NAMALWA (cell line): ENCODE measurements at places on chromosomes 12 and 14.

DNA sequence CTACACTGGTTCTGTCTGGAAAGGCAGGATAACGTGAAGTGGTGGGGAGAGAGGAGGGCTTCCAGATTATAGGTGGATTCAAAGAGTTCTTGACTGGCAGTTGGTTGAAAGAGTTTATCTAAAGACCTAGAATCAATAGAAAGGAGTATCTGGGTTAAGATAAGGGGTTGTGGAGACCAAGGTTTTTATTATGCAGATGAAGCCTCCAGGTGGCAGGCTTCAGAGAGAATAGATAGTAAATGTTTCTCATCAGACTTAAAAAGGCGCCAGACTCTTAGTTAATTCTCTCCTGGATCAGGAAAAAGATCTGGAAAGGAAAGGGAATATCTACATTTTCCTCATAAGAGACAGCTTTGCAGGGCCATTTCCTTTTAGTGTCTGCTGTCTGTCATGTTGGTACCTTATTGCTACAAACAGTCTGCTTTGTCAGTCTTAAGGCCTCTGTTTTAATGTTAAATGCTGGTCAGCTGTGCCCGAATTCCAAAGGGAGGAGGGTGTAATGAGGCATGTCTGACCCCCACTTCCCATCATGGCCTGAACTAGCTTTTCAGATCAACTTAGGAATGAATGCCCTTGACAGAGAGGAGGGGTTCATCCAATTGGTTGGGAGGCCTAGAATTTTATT lies 401.3 kb downstream of the FUT8 start:
- no peak for DNase-seq

DNA sequence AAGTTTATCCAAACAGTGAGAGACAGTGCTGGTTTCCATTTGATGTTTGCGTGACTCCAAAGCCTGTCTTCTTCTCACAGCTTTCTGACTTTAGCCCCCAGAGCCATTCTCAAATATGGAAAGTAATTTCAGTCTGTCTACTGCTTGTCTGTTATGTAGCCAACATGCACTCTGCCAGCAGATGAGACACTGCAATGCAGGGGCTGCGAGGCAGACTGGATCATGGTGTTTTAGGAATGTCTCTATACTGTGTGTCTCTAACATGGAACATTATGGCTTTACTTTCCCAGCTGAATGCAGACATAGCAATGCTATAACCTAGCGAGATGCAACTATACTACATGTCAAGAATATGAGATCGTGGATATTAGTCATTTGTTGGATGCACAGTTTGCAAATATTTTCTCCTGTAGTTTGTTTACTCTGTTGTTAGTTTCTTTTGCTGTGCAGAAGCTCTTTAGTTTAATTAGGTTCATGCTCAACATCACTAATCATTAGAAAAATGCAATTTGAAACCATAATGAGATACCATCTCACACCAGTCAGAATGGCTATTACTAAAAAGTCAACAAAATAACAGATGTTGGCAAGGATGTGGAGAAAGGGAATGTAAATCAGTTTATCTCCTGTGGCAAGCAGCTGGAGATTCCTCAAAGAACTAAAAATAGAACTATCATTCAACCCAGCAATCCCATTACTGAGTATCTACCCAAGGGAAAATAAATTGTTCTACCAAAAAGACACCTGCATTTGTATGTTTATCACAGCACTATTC lies 235.8 kb upstream of the TMTC1 start:
- no peak for DNase-seq

DNA sequence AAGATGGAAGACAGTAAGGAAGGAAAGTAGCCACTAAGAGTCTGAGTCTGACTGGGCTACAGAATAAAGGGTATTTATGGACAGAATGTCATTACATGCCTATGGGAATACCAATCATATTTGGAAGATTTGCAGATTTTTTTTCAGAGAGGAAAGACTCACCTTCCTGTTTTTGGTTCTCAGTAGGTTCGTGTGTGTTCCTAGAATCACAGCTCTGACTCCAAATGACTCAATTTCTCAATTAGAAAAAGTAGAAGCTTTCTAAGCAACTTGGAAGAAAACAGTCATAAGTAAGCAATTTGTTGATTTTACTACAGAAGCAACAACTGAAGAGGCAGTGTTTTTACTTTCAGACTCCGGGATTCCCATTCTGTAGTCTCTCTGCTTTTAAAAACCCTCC lies 15.4 kb upstream of the PAPLN start:
- no peak for DNase-seq

DNA sequence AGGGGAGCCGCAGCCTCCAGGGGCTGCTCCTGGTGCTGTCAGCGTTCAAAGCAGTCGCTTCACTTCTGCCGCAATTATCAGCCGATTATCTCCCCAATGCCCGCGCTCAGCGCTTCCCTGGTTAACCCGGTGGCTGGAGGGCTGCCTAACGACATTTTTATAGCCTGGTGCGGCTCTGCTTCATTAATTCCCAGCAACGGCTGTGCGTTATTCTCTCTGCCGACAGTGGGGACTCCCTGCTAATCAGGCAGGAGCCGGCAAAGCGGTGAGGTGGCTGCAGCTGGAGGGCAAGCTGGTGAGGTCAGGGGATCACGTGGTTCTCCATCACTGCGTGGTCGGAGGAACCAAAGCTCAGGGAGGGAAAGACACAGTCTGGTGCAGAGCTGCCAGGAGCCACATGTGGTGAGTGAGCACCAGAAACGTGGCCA lies 62.9 kb downstream of the GLRX5 start:
- DNase-seq, result peak; percentile 59

DNA sequence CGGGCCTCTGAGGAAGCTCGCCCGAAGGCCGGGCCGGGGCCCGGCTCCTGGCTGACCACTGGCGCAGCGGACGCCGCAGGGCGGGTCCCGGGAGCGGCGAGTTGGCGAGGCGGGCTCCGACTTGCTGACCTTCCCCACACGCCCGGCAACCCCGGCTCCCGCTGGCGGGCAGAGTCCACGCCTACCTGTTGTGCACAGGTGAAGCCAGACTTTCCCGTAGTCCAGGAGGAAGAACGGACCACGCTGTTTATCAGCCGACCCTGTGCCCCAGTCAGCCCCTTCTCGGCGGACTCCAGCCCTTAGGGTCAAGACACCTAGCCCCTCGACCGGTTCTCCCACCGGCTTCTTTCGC lies 407 bp downstream of the HEATR5A start:
- no peak for DNase-seq

- DNase-seq, result no peak
Observed at GRCh38 chr12:131074221-131075083, 120.7 kb downstream of the ADGRD1 start.

DNA sequence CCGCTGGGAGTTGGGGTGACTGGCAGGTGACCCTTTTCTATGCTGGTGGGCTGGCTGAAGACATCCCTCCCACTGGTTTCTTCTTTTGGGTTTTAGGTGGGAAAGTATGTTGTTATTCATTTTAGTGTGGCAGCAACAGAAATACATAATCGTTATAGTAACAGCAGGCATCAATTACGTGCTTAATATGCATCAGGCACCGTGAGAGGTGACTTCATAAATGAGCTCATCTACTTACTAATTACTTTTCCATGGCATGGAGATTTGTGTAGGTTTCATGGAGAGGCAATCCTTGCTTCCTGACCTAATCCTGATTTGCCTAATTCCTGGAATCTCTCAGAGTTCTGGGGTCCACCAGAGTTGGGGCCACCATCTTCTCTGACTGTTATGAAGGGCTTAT lies 13.4 kb upstream of the CELA1 start:
- no peak for DNase-seq

GRCh38 chr12:3646561-3647241 lies 106.2 kb downstream of the CRACR2A start:
- no peak for DNase-seq

GRCh38 chr12:114847441-114848035 lies 163.6 kb upstream of the TBX3 start:
- no peak for DNase-seq

GRCh38 chr14:81390696-81391095 lies 9.4 kb downstream of the STON2 start:
- DNase-seq, result no peak

GRCh38 chr12:109777544-109777943 lies 55.7 kb downstream of the TRPV4 start:
- peak; percentile 92 for DNase-seq

DNA sequence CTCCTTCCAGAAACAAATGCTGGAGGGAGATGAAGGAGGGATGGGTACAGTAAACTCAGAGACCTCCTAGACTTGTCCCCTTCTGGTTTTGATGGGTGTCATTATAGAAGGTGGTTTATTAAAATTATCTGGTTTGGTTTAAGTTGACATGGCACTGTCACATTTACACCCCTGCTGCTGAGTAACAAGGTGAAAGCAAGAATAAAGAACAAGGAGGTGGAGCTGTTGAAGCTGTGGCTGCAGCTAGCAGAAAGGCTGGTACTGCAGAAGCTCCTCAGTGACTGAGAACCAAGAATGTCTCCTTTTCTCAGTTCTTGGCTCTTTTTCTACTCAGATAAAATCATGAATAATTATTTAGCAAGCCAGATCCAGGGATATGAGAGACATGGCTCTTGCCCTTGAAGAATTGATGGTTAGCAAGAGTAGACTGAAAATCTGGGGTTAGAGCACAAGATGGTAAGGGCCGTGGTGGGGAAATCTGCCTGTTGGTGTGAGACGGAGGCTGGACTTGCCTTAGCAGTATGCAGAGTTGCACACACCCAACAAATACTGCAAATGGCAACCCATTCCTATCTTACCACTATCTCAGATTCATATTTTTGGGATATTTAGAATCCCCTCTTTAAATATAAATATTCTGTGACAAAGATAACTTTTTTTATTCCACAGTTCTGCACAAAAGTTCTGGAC lies at the start of gene GZMH:
GZMH (minus strand) TSS at position 31 of the 690 bp plus-strand sequence. CDS start 72 bp downstream, outside the sequence.
- no peak for DNase-seq

- DNase-seq, result no peak
Observed at GRCh38 chr12:102917026-102917787, at the start of gene PAH. TSS of gene PAH (minus strand) at chr12:102917244. CDS start at chr12:102917130, 114 bp downstream.

- DNase-seq, result no peak
Observed at GRCh38 chr14:29220566-29220965, 454.0 kb downstream of the FOXG1 start.

DNA sequence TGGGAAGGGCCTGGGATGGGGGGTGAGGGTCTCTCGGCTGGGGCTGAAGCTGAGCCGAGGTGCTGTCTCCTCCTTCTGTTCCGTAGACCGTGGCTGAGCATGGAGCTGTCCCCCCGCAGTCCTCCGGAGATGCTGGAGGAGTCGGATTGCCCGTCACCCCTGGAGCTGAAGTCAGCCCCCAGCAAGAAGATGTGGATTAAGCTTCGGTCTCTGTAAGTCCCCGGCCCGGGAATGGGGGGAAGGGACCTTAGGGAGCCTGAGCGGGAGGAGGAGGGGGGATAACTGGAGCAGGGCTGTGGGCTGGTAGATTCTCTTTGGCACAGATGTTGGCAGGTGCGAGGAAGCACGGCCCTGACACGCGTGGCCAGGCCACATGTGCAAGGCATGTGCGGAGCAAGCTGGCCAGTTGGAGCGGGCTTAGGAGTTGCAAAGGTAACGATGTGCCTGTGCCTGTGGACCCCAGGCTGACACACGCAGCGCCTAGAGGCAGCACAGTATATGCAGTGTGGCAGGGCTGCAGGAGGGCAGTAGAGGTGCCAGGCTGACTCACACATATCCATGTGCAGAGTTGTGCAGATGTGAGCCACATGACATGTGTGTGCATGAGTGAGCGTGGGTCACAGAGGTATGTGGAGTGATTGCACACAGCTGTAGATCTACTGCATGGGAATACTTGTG lies 512 bp downstream of the PDE1B start:
- DNase-seq, result peak; percentile 11

DNA sequence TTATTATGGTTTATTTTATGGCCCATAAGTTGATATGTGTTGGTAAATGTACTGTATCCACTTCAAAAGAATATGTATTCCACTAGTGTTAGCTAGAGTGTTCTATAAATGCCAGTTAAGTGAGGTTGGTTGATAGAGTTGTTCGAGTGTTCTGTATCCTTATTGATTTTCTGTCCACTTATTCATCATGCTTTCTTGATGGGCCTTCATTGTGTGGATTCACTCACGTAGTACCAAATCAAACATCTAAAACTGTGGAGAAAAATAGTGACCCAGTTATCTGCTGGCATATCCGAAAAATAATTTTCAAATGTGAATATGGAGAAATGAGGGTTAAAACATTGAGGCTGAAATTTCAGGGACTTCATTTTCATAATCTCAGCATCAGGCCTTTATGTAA lies 230.4 kb downstream of the TRHDE start:
- no peak for DNase-seq

- no peak for DNase-seq
Observed at GRCh38 chr12:3770891-3771290, 18.0 kb upstream of the CRACR2A start.

DNA sequence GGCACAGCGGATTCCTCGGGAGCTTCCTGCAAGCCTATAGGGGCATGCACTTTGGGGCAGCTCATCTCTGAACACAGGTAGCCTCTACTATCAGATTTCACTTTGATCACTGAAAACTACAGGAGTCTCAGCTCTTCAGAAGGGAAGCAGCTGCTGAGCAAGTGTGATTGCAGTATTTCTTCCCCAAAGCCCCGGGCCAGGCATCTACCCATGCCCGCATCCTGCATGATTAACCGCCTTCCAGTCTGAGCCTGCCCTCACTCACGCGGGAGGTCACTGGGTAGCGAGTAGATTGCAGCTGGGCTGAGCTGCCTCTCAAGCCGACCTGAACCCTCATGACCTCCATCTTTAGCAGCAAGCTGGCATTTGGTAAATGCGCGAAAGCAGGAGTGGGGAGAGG lies 334.7 kb downstream of the DPF3 start:
- no peak for DNase-seq

DNA sequence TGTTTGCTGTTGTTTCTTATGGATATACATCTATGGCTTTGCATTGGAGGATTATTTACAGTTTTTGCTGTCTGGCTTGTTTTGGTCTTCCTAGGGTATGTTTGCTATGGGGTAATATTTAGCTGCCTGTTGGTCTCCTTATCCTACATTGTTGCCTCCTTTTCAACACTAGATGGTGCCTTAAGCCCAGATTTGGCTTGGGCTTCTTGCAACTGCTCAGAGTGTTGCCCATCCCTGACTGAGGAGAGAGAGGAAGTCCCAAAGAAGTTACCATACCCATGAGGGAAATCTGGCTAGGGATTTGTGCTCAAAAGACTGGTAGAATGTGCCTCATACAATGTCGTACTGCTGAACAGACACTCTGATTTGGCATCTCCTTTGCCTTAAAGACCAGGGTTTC lies 94.6 kb upstream of the MUCL1 start:
- DNase-seq, result peak; percentile 72

DNA sequence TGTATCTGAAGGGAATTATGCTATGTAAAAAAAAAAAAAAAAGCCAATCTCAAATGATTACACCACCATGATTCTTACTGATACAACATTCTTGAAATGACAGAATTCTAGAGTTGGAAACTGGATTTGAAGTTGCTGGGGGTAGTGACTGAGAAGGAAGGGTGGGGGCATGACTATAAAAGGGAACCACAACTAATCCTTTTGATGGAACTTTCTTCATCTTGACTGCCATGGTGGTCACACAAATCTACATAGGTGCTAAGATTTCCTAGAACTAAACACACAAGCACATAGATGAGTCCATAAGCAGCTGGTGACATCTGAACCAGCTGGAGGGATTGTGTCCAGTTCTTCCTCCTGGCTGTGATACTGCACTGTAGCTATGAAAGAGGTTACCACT lies 51.4 kb downstream of the CLMN start:
- DNase-seq, result no peak

- no peak for DNase-seq
Observed at GRCh38 chr12:52354200-52354599, 13.1 kb downstream of the KRT85 start.

- no peak for DNase-seq
Observed at GRCh38 chr14:92460541-92460915, 53.1 kb upstream of the RIN3 start.
